GM12864 (cell line): ENCODE measurements at places on chromosomes 2 and 18.
A peak's percentile ranks its signal among the peaks of the same experiment; 100 is the strongest.

DNA sequence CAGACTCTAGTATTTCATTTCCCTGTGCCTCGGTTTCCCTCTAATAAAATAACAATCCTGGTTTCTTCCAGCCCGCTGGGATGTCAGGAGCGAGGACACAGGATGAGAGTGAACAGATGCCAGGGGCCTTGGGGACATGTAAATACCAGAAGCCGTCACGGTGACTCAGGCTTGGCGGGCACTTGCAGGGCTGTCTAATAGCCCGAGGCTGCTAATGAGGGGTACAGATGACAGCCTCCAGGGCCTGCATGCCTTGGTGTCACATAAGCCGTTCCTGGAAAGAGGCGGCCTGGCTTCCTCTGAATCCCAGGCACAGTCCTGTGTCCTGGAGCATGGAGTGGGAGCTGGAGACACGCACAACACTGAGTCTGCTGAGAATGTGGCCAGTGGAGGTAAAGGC lies 28.2 kb downstream of the HS1BP3 start:
- no peak for DNase-seq

GRCh38 chr2:85718009-85718391 lies 23.8 kb downstream of the GNLY start:
- DNase-seq: no peak

GRCh38 chr2:134276381-134277172 lies 22.7 kb downstream of the MGAT5 start:
- no peak for DNase-seq

GRCh38 chr18:40624959-40625358 lies 1330.1 kb upstream of the PIK3C3 start:
- no peak for DNase-seq

DNA sequence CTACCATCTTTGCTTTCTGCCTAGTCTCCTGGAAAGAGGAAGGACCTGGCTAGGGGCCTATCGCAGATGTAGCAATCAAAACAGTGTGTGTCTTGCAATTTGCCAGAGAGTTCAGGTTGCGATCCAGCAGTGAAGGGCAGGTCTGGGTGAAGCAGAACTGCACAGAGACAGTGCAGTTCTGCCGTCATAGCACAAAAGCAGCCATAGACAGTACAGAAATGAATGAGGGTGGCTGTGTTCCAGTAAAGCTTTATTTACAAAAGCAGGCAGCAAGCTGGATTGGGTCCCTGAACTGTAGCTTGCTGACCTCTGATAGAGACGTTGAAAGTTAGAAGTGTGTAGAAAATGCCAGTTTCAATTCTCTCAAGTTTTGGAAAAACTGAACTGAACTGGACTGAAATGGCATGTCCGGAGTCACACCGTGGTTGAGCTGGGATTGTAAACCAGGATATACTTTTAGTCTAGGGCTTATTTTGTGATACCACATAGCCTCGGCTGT lies 186.8 kb downstream of the LTBP1 start:
- DNase-seq: no peak

DNA sequence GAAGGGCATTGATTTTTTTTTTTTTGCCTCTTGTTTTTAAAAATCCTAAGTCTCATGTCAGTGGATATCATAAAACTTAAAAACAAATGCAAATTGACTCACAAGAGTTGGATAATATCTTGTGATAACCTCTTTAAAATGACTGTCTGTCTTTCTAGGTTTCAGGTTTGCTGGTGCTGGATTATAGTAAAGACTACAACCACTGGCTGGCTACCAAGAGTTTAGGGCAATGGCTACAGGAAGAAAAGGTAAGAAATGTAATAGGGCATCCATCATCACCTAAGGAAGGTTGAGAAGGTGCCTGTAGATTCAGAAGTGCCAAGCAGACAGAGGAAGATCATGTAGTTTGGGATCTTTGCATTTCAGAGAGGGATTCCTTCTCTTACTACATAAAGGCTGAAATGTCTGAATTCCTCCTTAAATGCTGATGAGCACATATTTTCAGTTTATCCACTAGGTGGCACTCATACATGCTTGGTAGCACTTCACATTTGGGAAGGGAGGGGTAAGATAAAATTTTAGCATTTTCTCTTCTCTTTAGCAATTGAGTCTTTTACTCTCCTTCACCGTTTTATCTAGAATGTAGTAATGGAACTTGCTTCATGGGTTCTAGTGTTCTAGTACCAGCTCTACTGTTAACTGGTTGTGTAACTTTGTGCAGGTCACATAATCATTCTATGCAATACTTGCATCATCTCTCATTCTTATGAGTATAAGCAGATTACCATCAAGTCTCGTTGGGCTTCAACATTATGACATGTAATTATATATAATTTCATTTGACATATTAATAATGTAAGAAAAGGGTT lies 21.1 kb downstream of the CPS1 start:
- DNase-seq: peak; percentile 12

- DNase-seq: no peak
Measured at GRCh38 chr2:26523750-26524149, 45.8 kb upstream of the OTOF start.

DNA sequence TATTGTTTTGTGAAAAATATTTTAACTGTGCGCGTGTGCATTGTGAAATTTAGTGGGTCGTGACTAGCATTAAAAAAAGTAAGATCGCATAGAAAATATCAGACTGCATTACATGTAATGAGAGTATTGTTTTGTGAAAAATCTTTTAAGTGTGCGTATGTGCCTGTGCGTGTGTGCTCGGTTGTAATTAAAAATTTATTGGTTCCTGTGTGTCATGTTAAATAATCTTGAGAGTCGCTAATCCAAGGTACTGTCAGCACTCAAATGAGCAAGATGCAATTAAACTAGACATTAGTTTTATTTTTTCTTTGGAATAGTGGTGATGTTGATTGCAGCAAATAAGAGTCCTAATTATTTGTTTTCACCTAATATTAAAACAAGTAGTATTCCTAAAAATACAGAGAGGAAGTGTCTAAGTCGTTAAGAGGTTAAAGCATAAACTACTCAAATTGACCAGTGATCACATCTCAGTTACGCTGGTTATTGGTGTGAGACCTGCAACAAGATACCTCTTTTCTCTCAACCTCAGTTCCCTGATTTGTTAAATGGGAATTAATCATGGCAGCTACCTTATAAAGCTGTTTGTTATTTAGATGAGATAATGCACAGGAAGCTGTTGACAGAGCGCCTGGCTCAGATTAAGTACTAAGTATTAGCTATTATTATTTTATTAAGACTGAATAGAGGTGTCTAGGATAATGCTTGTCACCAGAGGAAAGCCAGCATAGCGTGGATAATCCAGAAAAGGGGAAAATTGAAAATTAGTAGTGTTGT lies 1.9 kb downstream of the ZDBF2 start:
- DNase-seq: no peak

- no peak for DNase-seq
Measured at GRCh38 chr2:41194230-41194629, 742.3 kb upstream of the SLC8A1 start.

GRCh38 chr2:143402451-143402850 lies 273.2 kb downstream of the ARHGAP15 start:
- DNase-seq: no peak

DNA sequence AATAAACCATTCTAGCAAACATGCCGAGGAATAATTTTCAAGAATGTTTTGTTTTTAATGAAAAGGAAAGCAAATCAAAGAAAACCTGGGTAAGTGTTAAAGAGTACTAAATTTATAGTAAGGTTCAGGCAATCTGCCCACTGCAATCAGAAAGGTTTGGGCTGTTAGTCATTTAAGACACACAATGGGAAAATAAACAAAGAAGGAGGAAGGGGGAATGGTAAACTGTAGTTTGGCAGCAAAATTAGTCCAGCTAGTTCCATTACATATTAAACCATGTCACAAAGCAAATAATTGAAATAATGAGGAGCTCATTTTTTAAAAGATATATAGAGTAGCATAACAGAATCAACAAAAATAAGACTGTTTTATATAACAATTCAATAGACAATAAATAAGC lies 87.5 kb upstream of the COPS8 start:
- DNase-seq: no peak

DNA sequence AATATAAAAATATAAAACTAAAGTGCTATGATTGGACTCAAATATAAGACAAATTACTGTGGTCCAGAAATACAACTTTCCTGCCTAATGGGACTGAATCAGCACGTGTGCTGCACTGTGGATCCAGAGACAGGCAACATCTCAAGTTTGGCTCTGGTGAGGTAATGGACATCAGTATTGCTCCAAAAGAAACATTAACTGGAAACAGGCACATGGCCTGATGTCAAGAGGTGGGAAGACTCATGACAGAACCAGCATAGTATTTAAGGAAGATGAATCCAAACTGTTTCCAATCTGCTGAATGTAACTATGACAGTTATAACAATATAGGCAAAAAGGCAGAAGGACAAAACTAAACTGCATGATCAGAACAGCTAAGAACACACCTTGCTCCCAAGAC lies 354.6 kb downstream of the FSIP2 start:
- no peak for DNase-seq

- DNase-seq: no peak
Measured at GRCh38 chr2:2043394-2043793, 287.7 kb downstream of the MYT1L start.

- no peak for DNase-seq
Measured at GRCh38 chr2:96918754-96919550, 49.1 kb upstream of the SEMA4C start.

DNA sequence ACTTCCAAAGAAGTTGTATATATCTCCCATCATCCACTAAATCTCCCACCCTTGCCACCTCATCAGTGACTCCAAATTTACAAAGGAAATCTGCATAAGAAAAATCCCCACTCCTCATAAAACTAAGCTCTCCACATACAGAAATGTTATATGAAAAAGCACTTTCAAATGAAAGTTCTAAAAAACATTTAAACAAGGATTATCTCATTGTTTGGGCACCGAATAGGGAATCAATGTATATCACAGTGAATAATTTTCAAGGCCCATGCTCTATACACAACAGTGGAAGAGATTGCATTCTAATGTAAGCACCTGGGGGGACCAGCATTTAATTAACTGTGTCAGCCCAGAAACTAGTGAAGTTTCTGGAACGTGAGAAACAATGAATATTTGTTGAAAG lies 70.1 kb downstream of the OSR1 start:
- no peak for DNase-seq

GRCh38 chr2:166960702-166961270 lies 72.5 kb downstream of the XIRP2 start:
- no peak for DNase-seq

DNA sequence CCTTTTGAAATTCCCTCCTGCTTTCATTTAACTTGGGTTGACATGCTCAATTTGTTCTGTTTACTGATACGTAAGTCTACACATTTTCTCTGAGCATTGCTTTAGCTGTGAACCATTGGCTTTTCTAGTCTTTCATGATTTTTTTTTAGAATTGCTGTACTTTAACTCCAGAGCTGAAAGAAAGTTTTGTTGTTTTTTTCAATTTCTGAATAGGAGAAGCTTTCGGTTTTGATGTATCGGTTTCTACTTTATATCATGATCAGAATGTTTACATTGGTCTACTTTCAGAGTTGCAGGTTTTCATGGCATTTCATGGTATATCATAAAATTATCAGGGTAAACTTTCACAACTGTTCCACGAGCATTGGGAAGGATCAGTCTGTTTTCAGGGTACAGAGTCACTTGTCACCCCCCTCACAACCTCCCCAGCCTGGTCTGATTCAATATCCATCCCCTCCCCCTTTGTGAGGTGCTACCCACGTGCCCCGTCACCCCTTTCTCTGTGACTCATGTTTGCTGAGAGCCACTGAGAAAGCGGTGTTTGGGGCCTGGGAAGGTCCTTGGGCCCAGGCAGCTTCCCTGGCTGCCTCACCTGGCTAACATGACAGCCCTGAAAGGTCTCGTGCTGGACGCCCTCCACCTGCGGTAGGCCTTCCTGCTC lies 7.0 kb downstream of the ASTL start:
- DNase-seq: no peak

GRCh38 chr18:75592527-75592926 lies 165.0 kb upstream of the SMIM21 start:
- DNase-seq: no peak
